Stimulated activated CD4-positive, alpha-beta T cell treated with anti-CD3 and anti-CD28 coated beads, Interleukin-2, amount 100 ng/mL, for 24 hours (primary cell): ENCODE measurements at places on chromosomes 5 and 9.

GRCh38 chr9:130927995-130928900, 10.8 kb downstream of the FIBCD1 start:
- no peak for DNase-seq

DNA sequence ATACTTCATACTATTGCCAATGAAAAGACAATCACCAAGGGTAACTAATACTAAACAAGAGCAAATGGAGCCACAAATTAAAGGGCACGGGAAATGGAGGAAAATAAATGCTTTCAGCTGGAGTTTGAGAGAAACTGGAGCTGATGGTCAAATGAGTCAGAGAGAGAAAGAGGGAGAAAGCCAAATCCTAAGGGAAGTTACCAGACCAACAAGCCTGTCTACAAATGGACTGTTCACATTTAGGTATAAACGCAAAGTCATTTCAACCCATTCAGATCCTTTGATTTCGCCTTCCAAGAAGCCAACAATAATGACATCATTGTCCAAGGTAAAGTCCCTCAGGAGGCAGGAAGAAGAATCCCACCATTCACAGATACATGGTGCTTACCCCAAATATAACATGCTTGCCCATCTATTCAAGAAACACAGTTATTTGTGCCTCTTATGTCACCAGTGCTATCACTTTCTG, 351.8 kb downstream of the RAB3C start:
- no peak for DNase-seq

DNA sequence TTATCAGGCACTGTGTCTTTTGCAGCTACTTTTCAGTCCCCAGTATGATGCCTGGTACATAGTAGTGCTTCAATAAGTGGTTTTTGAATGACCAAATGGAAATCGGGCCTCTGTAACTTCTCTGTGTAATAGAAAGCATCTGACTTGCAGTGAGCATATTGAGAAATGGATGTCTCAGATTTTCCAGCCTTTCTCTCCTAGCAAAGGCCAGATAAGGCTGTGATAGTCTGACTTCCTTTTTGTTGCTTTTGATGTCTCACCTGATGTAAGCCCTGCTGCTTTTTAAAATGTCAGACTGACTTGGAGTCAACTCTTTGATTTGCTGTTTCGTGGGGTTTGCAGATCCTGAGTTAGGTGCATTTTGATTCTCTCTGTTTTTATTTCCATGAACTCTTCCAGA, 590.0 kb upstream of the ZNF608 start:
- no peak for DNase-seq

DNA sequence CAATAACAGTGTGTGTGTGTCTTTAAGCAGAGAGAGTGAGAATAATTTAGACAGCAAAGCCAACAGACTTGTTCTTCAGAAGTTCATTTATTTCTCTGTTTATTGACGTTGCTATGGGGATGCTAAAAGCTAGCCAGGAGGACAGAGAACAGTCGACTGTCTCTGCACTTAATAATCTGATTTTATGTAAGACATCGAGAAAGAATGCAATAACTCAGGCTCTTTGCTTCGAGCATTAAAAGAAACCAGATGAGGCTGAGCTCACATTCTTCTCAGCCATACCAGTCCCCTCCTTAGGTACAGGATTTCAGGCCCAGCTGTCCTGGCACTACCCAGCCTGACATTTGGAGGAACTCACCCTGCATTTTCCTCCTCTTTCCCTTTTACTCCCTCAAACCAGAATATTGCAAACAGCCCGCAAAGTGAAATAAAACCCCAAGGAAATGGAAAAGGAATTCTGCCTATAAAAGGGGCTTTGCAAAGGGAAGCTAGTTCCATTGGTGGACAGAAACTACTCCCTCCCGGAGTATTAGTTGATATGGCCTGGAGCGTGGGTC, 44.5 kb upstream of the DPYSL3 start:
- DNase-seq = no peak

- DNase-seq = no peak
Measured at GRCh38 chr5:91058575-91058974, 324.5 kb downstream of the ARRDC3 start.
